Fibroblast of villous mesenchyme (primary cell): ENCODE measurements at places on chromosomes 3 and 15. TPM values are rescaled to one million over a fixed set of nuclear protein-coding genes. Genes with fewer than 3 reads are reported as not detected.

DNA sequence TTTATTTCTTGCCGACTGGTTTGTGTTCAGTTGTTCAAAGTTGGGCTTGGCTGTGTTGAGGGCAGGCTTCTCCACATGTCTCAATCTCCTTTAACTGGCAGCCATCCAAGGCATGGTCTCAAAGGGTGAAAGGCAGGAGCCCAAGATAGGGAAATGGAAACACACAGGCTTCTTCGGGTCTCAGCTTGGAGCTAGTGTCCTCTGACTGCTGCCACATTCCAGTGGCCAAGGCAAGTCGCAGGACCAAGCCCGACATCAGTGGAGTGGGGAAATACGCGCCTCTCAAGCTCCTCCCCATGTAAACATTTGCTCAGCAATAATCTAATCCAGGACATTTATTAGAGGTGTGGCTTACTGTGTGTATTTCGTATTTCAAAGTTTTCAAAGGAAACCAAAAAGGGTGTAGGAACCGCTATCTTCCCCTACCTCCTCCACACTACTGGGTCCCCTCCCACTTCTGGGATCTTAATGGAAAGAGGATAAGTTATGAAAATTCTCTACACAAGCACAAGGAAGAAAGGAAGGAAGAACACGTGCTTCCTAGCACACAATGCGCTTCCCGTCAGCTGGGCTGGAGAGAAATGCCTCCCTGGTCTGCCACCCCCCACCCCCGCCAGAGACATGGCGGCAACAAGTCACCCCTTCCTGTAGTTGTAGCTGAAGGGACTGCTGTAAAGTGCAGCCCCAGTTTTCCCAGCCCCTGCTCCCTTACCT, 181.7 kb downstream of the FAM43A start:
- peak; percentile 18 for DNase-seq

Gene ABI3BP
- total RNA-seq: 4.2 and 7.8 TPM in 2 replicates

Gene RETNLB
- not detected in 2 replicates for total RNA-seq

DNA sequence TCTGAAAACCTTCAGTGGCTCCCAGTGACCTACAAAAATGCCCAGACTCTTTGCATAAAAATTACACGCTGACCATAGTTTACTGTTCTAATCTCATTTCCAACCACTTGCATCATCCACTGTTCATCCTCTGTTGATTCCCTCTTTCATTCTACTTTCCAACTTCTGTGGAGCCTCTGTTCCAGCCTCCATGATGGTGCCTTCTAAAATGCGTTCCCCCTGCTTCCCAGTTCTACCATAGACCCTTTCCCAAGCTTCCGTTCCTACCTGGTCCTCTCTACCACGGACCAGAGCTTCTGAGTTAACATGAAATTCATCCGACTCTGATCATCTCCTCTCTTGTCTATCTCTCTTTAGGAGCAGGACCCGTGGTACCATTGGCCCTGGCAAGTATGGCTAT, 127.0 kb downstream of the THSD4 start:
- peak; percentile 81 for DNase-seq

- DNase-seq: no peak
Observed at GRCh38 chr15:41987925-41988275, 15.5 kb upstream of the EHD4 start.

DNA sequence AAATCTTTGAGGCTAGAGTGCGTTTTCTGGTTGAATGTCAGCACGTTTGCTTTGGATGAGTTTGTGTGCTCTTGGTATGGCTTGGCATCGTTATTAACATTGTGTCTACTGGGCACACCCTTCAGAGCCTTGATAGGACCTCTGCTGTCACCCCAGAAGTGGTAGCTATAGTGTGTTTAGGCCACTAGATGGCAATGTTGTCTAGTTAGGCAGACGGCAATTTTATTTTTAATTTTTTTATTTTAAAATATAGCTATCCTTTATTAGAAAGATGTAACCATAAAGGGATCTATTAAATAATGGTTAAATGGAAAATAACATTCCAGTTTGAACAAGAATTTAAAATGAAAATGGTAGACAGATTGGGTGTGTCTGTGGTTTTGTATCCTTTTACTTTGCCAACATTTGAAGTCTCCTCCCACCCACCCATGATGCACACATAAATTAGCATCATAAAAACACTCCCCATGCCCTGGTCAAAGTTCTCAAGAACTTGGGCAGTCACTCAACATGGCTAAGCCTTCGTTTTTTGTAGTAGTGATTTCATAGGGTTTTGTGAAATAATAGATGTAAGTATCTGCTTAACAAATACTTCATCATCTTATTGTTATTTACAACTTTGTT, 200.7 kb downstream of the KCNH8 start:
- DNase-seq: peak; percentile 7

DNA sequence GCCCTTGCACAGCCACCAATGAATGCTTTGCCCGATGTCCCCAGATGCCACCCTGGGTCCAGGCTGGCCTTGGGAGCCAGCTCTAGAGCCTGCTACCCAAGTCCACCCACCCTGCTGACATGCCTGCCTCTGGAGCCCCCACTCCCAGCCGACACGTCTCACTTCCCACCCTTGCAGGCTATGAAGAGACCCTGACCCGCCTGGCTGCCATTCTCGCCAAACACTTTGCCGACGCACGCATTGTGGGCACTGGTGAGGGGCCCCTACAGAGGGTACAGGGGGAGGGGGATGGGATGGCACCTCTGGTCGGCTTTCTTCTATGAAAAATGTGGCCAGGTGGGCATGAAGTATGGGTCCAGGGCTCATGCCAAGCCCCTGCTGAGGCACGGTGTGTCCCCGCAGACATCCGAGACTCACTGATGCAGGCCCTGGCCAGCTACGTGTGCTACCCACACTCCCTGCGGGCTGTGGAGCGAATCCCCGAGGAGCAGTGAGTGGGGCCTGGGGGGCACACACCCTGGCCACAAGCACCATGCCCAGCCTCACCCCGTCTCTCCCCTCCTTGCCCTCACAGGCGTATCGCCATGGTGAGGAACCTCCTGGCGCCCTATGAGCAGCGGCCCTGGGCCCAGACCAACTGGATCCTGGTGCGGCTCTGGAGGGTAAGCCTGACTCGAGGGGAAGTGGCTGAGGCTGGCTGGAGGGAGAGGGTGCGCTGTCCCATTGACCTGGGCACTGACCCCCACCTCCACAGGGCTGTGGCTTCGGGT, 6.0 kb downstream of the AMIGO3 start:
- DNase-seq: no peak
